ENCODE measurements at places on chromosomes 5 and 9.

GRCh38 chr9:136229096-136230065 is 16.2 kb downstream of the QSOX2 start:
- no peak for DNase-seq

DNA sequence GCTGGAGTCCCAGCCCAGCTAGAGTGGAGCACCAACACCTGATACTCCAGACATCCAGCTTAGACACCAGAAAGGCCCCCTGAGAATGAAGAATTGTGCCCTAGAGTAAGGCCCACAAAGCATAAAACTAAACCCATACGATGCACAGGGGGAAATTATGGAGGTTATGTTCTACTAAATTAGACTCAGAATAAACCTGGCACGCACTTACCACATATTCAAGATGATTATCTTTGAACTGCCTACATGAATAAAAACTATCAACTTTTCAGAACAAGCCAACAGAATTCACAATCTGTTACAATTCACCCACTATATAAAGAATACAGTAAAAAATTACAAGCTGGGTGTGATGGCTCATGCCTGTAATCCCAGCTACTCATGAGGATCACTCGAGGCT is 168.5 kb downstream of the CPLANE1 start:
- no peak for DNase-seq

DNA sequence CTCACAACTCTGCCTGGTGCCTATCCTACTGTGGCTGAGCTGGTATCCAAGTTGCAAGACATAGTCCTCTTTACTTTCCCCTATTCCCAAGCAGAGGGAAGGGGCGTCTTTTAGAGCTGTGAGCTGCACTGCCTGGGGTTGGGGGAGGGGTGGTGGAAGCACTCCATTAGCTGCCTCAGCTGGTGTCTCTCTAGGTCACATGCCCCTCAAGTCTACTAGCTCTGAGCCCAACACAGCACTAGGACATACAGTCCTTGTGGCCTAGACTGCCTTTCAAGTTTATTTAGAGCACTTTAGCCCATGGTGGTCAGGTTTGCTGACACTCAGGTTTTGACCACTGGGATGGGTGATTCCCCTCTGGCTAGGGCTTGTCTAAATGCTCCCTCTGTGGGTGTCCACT is 54.7 kb downstream of the SREK1 start:
- no peak for DNase-seq

DNA sequence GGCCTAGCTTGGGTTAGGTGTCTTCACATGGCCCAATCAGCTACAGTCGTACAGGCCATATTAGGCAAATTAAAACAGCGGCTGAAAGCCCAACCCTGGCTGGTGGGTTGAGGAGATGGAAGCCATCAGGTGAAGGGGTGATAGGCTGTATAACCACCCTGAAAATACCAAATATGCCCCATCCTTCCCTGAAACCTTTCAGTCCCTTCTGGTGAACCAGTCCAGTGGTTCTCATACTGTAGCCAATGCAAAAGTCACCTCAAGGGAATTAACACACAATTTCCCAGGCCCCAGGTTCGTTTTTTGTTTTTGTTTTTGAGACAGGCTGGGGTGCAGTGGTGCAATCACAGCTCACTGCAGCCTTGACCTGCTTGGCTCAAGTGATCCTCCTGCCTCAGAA is 19.8 kb upstream of the KCNV2 start:
- DNase-seq = no peak

DNA sequence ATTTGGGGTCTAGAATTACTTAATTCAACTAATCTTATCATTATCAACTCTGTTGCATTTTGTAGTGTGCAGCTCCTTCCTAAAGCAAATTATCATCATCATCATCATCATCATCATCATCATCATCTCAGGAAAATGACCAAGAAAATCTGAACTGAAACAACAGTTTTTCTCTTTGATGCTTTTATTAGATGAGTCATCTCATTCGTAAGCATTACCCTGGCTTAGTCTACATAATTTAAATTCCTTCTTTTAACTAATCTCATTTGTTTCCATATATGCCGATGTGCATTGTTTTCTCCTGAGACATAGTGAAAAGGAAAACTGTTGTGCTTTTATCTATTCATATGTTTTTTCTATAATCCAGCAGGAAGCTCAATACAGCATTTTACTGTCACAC is 173.0 kb upstream of the PDE4D start:
- DNase-seq = no peak

- no peak for DNase-seq
Observed at GRCh38 chr5:107640568-107640967, 30.2 kb downstream of the EFNA5 start.

DNA sequence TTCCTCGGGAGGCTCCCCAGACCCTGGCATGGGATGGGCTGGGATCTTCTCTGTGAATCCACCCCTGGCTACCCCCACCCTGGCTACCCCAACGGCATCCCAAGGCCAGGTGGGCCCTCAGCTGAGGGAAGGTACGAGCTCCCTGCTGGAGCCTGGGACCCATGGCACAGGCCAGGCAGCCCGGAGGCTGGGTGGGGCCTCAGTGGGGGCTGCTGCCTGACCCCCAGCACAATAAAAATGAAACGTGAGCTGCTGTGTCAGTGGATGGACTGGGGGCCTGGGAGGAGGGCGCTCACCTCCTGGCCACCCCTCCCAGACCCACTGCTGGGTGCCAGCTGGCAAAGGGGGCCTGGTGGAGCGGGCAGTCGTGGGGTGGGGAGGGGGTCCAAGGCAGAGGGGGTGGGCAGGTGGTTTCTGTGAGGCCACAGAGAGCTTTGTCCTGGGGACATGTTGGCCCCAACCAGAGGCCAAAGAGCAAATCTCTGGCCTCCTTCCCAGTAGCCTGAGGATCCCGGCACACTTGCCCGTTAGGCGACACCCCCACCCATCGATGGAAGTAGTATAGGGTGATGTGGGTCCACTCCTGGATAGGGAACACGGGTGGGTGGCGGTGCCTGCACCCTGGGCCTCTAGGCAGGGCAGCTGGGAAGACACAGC is 9.8 kb downstream of the EGFL7 start:
- no peak for DNase-seq

DNA sequence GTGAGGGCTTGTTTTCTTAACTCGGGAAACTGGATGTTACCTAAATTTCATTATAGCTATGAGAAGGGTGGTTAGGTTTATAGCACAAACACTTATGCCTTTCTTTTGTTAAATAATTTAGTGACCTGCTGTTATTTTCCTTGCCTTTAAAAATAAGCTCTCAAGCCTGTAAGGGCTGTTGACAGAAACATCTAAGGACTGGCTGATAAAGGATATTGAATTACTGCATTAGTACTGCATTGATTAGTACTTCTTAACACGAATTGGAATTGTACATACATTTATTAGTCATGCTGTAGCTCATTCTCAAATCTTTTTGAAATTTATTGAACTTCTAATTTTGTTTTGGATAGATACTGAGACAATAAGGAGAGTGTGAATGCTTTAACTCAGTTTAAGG is 85.1 kb upstream of the DHFR start:
- DNase-seq = no peak

DNA sequence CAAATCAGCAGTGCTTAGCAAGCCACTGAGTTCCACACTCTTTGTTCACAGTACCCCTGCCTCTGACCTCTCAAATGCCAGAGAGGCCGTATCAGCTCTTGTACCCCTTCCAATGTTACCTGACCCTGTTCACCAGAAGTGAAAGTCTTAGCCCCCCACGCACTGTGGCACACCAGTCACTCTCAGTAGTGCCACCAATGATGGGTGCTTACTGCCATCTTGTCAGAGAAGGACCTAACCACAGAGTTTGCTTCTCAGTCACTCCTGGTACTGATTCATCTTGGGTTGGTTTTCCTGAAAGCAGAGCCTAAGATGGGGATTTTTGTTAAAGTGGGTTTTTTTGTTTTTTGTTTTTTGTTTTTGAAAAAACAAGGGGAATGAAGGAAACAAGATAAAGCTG is 28.8 kb upstream of the PANK3 start:
- DNase-seq = no peak

- DNase-seq = no peak
Observed at GRCh38 chr5:59055745-59056448, 473.0 kb downstream of the RAB3C start.

GRCh38 chr9:124503713-124504529 is 3.3 kb downstream of the NR5A1 start:
- no peak for DNase-seq

- no peak for DNase-seq
Observed at GRCh38 chr5:72662305-72662704, 154.2 kb upstream of the TNPO1 start.

DNA sequence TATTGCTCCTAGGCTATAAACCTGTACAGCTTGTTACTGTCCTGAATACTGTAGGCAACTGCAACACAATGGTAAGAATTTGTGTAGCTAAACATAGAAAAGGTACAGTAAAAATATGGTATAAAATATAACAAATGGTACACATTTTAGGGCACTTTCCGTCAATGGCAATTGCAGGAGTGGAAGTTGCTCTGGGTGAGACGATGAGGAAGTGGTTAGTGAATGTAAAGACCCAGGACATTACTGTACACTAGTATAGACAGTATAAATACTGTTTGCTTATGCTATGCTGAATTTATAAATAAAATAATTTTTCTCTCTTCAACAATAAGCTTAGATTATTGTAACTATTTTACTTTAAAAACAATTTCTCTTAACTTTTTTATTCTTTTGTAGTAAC is 15.6 kb upstream of the ADRB2 start:
- no peak for DNase-seq

DNA sequence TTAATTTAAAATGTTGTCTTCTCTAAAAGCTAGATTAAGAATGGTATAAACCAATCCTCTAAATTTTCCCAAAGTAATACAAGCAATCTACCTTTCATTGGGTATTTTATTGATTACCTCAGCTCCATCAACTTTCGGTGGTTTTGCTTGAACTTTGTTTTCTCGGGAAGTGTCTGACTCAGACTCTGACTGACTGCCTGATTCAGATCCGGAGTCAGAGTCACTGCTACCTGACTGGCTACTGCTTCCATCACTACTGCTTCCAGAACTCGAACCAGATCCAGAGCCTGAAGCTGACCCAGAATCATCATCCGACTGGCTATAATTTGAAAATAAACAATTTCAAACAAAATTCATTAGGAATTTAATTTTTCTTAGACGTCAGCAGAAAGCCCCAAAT is 24.0 kb downstream of the CHD1 start:
- peak; percentile 14 for DNase-seq

DNA sequence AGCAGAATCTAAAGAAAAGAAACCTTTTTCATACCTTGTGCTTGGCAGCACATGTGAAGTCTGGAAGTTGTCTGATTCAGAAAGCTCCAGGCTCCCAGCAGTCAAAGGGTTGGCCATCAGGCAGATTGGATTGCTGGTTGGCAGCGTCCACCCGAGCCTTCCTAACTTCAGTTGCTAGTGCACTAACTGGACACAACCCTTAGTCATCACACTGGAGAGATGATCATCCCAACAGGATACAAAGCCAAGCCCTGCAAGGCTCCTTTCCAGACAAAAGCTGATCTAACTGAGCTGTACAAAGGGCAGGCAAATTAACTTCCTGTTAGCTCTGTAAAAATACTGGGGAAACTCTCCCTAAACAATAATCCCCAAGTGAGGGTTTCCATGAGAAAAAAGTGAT is 185.6 kb downstream of the SNX18 start:
- peak; percentile 88 for DNase-seq

GRCh38 chr5:177005619-177006264 is 837 bp downstream of the UIMC1 start:
- DNase-seq = peak; percentile 88

DNA sequence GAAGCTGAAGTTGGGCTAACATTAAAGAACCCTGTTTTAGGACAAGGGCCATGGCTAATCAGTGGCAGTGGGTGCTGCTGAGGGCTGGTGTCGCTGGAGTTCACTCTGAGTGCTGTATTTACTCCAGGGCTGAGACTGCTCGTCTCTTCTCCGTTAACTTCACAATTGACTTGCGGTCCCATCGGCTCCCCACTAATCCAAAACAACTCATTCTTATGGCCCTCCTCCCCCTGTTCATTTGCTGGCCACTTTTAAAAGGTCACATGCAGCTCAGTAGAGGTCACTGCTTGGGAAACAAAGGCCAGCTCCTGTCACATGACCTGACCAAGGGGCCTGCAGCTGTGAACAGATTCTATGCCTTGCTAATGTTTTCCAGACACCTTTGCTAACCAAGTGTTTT is 38.4 kb downstream of the PTCH1 start:
- DNase-seq = no peak

GRCh38 chr9:78490231-78490630 is 193.3 kb downstream of the PSAT1 start:
- DNase-seq = no peak

DNA sequence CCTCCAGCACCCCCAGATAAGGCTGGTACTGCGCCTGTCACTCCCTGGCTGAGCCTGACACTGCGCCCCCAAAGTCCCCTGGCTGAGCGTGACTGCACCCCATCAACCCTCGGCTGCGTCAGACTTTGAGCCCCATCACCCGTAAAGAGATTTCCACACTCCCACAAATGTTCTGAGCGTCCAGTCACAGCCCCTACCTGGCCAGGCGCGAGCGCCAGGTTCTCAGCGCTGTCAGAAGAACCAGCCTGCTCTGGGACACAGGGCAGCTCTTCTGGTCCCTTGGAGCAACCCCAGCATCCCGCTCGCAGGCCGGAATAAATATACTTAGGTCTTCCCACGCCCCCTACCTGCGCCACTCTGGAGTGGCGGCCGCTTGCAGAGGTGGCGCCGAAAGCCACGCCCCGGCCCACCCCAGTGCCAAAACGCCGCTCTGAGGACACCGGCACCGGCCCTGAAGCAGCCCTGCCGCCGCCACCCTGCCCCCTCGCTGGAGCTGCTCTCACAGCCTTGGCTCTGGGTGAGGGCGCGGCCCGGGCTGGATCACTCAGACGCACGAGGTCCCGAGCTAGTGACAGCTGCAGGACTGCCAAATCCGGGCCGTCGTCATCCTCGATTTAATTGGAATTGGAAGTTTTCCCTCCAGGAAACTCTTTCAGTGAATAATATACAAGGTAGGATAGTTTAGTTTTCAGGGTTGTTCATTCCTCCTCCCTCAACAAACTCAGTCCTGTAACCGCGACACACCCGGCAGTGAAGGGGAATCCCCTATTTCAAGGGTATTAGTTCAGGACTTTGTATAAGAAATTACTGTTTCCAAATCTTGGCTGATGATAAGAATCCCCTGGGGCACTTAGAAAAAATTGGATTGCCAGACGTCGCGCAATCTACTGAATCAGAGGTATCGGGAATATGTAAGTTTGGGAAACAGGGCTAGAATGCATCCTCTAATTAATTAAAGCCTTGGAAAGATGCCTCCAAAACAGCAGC is 1.2 kb upstream of the CEMIP2 start:
- DNase-seq = peak; percentile 77

- peak; percentile 16 for DNase-seq
Observed at GRCh38 chr5:153460421-153460820, 30.0 kb upstream of the GRIA1 start.

GRCh38 chr9:122031776-122032175 is 61.3 kb downstream of the TTLL11 start:
- peak; percentile 60 for DNase-seq
